ENCODE measurements at places on chromosomes 12 and 14.

- no peak for DNase-seq
These were observed 2.6 kb upstream of the PRKD1 start for GRCh38 chr14:29930283-29930682.

DNA sequence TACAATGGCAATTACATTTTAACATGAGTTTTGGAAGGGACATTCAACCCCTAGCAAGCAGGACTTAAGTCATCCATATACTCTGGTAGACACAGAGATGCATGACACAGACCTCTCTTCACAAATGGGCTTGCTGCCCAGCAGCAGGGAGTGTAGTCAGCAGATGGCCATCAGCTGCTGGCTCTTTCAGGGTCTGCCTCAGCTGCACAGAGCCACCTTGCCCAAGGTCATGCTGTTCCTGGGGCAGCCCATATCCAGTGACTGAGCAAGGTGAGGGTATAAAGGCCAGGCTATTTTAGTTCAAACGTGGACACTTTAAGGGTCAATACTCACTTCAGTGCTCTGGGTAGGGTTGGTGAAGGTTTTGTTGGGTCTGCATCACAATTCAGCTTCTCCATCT, 58.3 kb upstream of the JDP2 start:
- no peak for DNase-seq

GRCh38 chr14:68342216-68342763, 450.6 kb downstream of the ZFP36L1 start:
- no peak for DNase-seq

GRCh38 chr12:48894271-48894670, 28.6 kb upstream of the RND1 start:
- DNase-seq: no peak

DNA sequence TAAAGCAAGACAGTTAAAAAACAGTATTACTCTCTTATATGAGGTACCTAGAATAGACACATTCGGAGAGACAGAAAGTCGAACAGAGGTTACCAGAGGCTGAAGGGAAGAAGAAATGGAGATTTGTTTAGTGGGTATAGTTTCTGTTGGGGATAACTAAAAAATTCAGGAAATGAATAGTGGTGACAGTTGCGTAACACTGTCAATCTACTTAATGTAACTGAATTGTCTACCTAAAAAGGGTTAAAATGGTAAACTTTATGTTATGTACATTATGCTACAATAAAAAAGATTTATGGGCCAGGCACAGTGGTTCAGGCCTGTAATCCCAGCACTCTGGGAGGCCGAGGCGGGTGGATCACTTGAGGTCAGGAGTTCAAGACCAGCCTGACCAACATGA, 30.6 kb upstream of the SLC6A13 start:
- DNase-seq: no peak

DNA sequence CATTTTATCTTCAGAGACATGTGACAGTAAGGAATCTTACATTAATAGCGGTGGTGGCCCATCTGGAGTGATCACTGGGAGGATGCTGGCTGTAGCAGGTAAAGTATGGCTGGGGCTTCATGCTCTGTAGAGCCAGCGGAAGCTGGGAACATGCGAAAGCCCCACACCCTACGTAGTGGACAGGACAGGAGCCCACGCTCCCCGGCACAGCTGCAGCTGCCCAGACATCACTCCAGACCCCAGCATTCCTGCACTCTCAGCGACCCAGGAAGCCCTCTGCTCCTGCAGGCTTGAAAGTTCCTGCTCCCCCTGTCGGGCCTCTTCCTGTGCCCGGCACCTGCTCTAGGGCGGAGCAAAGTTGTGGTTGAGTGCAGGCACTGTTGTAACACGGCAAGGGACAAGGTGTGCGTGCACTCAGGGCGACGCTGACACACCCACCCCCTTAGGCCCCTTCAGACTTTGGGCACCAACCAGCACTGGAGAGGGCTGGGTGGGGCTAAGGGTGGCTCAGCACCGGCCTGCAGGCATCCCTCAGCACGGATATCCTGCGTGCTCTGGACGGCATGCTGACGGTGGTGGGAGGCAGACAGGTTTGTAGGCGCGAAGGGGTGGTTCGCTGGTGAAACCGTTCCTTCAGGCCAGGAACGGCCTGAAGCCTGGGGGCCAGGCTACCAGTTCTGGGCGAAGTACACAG, 568.3 kb downstream of the FSCB start:
- no peak for DNase-seq

Data from stimulated activated CD4-positive, alpha-beta T cell treated with anti-CD3 and anti-CD28 coated beads, TNF-alpha, amount 100 ng/mL, for 48 hours (primary cell).